ENCODE measurements at places on chromosomes 6 and 20. TPM values are rescaled to one million over a fixed set of nuclear protein-coding genes. Genes with fewer than 3 reads are reported as not detected.

IFNGR1 gene
- total RNA-seq, result 27.7 TPM

EFCAB8 gene
- total RNA-seq, result not detected

TNFRSF6B gene
- total RNA-seq, result 0.85 TPM

DDX43 gene
- total RNA-seq, result not detected

CHD6 gene
- total RNA-seq, result 5.6 TPM

LIME1 gene
- 10.5 TPM for total RNA-seq

PTGIS gene
- not detected for total RNA-seq

ADTRP gene
- 0.56 TPM for total RNA-seq

OR2J3 gene
- not detected for total RNA-seq

HTR1E gene
- not detected for total RNA-seq

All from A549 treated with CpdA at 1 μM for 4 hours (cell line).